ENCODE measurements at places on chromosomes 6 and 20.

- DNase-seq = no peak
These were observed 112.2 kb downstream of the DTNBP1 start for GRCh38 chr6:15550546-15551123.

DNA sequence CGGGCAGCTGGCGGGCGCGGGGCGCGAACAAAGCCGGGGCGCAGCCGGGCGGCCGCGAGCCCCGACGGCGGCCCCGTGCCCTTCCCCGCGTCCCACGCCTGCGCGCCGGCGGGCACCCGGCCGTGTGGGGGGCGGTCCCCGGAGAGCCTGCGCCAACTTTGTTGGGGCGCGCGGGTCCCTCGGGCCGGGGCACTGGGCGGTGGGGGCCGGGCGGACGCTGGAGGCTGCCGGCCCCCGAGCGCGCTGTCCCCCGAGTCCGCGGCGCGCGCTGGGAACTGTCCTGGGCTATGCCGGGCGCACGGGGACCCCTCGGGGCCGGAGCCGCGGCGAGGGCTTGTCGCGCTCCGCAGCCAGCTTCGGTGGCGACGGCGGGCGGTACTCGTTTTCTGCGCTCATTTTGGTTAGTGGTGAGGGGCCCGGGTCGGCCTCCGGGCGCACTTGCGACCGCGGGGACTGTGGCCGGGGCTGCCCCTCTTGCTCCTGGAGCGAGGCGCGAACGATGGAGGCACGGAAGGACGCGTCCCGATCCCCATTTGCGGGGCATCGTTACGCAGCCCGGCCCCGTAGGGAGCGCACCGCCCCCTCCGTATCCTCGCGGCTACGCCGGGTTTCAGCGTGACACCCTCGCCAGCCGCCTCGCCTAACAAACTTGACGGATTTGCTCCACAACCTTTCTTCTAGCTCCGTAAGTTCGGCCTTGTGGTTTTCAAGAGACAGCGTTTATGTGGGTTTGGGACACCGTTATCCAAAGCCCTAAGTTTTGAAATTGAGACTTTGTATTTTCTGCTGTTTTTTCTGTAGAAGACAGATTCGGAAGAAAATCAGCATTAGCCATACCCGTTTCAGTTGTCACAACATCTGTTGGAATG, 622 bp downstream of the SS18L1 start:
- no peak for DNase-seq

DNA sequence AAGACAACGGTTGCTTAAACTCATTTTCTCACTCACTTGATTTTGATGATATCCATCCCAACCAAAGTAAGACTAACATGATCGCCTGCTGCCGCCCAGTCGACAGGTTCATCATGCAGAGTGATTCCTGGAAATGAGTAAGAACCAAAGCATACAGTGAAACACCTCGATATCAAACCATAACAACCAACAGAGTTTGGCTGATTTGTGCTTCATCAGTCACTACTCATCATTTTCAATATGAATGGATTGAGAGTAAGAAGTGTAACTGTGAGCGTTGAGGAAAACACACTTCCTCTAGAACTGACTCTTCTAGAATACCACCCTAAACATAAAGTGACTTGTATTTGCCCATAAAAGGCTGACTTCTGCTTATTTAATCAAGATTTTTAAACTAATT, 29.2 kb upstream of the ALDH8A1 start:
- DNase-seq = no peak

DNA sequence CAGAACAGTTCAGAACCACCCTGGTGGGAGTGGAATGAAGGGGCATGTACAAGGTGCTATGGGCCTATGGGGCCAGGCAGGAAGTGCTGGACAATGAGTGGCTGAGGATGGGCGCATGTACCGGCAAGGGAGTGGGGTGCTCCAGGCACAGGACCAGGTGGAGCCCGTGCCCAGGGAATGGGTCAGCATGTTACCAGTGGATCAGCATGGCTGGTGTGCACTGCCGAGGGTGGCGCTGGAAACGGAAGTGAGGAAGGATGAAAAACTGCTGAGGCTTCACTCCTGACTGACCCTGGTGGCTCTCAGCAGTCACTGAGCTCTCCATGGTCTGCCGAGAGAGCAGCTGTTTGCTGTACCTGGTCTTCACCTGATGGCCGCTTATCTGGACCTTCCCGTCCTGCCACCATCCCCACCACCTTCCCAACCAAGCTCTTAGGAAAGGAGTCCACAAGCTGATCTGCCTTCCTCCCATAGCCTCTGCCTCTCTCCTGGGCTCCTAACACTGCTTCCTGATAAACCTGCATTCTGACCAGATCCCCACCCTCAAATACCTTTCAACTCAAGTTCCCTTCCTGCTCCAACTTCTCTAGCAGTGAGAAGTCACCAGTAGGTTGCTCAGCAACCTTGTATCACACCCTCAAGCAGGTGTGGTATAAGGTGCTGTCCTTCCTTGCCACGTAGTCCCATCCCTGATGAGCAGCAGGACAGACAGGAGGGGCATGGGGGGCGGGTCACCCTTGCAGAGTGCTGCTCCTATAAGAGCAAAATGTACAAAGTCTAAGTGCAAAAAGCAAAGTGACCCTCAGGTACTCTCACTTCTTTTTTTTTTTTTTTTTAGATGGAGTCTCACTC, 7.1 kb downstream of the UQCC2 start:
- DNase-seq = no peak

DNA sequence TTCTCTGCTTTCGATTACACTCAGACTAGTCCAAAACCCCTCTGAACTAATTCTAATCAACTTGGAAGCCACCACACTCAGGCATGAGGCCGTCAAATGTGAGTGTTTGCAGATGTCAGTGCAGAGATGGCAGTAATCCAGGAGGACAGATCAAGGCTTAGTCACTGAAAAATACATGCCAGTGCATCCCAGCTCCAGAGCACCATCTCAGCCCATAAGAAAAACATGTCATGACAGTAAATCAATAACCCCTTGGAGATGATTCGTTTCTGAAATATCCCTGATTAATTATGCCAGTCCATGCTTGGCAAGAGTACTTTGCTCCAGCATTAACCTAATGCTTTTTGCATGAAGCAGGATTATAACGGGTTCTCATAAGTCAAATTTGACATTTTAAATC, 179.5 kb downstream of the ADAT2 start:
- no peak for DNase-seq

DNA sequence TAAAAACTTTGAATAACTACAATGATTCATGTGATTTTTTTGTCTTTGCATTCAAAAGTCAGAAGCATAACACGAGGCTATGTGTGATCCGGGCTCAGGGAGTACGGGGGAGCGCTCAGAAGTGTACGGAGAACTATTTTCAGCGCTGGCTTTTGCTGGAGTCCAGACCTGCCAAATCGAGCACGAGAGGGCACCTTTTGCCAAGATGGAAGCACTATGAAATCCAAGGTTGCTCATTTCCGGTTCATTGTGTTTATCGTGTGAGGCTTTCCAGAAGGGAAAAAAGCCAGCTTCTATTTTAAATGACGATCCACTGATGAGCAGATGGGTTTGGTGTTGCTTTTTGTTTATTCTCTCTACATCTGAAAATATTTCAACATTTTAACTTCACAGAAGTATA, 11.3 kb downstream of the RAMACL start:
- no peak for DNase-seq

- no peak for DNase-seq
These were observed 3.5 kb downstream of the GNMT start for GRCh38 chr6:42963855-42964605.

DNA sequence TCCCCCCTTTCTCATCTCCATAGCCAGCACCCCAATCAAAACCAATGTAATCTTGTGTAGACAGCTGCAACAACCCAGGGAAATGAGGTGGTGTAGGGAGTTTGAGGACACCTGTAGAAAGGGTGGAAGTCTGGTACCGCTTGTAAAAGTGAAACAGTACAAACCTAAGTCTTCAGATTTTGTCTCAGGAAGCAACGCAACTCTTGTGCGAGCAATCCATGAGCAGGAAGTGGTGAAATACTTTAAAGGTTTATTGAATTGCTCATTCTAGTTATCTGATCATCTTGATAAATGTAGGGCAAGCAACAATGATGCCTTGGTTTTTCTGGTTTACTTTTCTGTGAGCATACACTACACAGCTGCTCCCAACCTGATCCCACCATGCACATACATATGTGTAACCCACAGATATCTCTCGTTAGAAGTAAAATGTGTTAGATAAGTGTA, 71.1 kb upstream of the THEMIS start:
- DNase-seq = no peak

DNA sequence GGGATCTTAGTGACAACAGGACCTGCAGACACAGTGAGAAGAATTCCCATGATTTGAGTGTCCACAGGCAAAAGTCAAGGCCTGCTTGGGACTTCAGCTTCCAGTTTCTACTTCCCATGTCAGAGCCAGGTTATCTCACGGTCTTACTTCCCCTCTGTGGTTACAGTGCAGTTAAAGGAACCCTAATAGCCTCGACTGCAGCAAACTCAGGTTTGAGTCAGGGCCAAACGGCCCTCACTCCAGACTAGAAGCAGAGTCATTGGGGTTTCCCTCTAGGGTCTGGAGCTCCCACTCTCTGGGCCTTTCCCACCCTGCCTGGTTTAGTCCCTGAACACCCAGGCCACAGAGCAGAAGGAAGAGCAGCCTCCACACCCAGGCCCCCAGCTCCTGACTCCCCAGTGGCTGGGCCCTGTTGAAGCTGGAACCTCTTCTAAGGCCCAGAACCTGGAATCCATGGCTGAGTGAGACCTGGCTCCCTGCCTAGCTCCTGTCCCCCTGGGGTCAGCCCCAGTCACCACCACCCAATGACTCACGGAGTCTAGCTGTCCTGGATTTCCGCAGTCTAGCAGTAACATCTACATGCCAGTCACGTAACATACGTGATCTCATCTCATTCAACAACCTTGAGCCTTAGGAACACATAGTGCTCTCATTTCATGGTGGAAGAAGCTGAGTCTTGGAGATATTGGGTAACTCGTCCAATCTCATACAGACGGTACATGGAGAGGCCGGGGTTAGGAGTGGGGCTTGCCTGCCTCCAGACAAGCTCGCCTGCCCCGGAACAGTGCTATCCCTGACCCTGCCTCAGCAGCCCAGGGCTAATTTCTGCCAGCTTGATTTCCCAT, 9.2 kb upstream of the GHRH start:
- DNase-seq = no peak

GRCh38 chr20:51338692-51339440, 203.7 kb downstream of the NFATC2 start:
- no peak for DNase-seq

DNA sequence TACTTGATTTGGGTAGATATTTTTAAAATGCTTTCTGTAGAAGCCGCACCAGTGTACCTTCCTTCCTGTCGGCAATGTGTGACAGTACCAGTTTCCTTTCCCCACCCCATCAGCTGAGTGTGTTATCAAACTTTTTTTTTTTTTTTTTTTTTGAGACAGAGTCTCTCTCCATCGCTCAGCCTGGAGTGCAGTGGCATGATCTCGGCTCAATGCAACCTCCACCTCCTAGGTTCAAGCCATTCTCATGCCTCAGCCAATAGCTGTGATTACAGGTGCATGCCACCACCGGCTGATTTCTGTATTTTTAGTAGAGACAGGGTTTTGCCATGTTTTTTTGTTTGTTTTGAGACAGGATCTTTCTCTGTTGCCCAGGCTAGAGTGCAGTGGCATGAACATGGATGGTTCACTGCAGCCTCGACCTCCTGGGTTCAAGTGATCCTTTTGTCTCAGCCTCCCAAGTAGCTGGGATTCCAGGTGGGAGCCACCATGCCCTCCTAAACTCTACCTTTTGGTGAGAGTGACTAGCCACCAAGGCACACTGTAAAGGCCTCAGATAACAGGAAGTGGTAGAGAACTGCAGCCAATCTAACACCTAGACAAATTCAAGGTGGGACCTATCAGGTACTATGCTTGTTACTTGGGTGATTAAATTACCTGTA, 26.5 kb upstream of the ZBTB22 start:
- DNase-seq = no peak

GRCh38 chr6:89079511-89080234, 878 bp upstream of the PNRC1 start:
- DNase-seq = no peak

DNA sequence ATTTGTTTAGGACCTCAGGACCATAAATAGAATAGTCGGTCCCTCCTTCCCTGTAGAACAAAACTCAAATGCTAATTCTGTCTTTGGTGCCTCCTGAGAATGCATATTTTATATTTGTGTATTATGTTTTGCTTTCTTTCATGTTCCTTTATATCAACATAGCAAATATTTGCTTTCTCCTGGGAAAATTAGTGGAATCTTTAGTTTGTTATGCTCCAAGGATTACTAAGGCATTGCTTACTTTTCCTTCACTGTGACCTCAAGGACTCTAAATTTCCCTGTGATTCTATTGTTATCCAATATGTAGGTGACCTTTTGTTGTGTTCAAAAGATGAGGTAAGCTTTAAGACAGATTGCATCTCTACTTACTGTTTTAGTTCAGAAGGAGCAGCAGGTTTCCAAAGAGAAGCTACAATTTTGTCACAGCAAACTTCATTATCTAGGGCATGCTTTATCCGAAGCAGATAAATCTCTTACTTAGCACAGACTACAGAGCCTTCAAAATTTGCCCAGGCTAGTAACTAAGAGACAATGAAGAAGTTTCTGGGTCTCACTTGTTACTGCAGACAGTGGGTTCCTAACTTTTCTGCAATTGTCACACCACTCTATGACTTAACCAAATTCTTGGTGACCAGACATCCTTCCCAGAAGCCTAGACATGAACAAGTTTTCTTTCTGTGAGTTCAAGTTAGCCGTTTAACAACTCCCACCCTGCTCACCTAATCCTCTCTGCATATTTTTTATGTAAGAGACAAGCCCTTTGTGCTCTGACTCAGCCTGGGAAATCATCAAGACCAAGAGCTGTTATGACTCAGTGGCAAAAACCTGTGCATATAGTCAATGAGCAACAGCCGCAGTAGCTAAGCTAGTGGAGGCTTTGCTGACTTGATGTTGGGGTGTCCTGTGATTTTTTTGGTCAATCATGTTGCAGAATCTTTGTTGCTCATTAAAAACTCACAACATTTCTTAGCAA, 378.8 kb downstream of the QKI start:
- no peak for DNase-seq

DNA sequence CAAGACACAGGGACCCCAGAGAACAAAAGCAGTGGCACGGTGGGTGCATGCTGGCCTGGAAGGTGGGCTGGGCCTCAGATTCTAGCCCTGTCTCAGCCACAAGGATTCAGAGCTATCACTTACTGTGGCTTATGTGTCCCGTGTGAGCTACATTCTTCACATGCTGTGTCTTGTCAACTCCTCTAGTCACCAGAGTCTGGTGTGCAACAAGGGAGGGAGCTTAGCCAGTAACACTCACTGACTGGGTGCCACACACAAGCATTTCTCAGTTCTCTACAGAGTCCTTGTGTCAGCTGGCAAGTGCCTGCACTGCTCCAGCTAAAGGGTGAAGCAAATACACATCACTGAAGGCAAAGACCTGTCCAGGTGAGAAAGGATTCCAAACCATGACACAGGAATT, 186.9 kb upstream of the CDYL start:
- no peak for DNase-seq

GRCh38 chr6:110101885-110102284, 77.6 kb downstream of the WASF1 start:
- no peak for DNase-seq

- no peak for DNase-seq
These were observed 80.4 kb upstream of the RIPOR2 start for GRCh38 chr6:25016014-25016720.

- DNase-seq = no peak
These were observed 193.8 kb downstream of the SMOC2 start for GRCh38 chr6:168634541-168635328.
